Dermis microvascular lymphatic vessel endothelial cell (primary cell): ENCODE measurements at places on chromosomes 3 and 15. TPM values are rescaled to one million over a fixed set of nuclear protein-coding genes. Genes with fewer than 3 reads are reported as not detected.

DNA sequence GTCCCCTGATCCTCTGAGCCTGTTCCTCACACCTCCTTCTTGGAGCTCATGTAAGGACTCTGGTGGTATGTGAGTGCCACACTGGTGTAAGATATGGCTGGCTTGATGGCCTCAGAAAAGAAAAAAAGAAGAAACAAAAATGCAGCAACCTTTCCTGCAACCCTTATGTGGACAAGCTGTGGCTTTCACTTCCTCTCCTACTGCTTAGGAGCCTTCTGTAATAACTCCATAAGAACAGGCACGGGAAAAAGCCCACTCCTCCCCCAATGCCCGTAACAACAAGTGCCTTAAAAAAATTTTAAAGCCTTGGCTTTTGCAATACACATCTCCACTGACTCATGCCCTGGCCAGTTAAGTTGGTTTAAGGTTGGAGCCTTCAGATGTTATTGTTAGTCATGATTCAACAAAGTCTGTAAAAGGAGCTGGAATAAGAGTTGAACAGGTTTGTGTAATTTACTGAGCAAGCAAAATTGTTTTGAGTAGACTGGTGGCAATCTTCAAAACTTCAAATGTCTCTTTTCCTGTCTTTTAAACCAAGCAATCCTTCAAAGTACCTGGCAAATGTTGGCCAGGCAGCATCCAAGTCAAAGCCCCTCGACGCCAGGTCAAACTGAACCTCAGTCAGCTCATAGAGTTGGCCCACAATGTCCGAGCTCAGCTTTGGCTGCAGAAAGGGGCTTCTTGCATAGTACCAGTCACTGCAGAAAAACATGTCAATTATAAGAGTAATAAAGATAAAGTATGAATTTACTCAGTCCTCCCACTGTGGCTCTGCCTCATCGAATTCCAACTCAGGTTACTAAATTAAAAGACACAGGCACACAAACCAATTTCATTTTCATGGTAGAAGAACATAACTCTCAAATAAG, 22.9 kb downstream of the FYCO1 start:
- DNase-seq, result no peak

- no peak for DNase-seq
Measured at GRCh38 chr15:87032295-87032694, 952.6 kb downstream of the AGBL1 start.

- no peak for DNase-seq
Measured at GRCh38 chr15:34900748-34901147, 68.8 kb downstream of the AQR start.

GRCh38 chr3:154356009-154356408, 31.7 kb upstream of the DHX36 start:
- DNase-seq, result no peak

DNA sequence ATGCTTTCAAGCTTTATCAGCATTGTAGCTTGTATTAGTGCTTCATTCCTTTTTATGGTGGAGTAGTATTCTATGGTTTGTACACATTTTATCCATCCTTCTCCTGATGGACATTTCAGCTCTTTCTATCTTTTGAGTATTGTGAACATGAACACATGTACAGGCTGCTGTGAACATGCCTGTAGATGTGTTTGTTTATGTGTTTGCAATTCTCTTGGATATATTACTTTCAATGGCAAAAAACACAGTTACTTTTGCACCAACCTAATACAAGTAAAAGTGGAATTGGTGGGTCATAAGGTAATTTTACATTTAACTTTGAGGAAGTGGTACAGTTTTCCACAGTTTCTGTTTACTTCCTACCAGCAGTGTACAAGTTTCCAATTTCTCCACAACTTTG, 180.4 kb downstream of the FNDC3B start:
- DNase-seq, result no peak

DNA sequence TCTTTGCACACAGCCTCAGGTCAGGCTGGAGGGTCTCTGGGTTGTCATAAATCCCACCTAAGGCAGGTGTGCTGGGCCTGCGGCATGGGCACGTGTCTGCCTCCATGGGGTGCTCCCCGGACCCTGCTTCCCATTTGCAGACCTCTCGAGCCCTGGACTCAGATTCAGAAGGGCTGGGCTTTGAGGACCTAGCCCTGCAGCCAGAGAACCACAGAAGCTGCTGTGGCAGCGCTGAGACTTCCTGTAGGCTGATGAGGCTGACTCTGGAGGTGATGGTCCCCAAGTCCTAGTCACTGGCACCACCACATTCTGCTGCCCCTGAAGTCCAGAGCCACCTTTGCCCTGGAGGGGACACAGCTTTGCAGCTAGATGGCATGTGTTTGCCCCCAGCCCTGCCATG, 156.4 kb downstream of the LRRC28 start:
- DNase-seq, result no peak

DNA sequence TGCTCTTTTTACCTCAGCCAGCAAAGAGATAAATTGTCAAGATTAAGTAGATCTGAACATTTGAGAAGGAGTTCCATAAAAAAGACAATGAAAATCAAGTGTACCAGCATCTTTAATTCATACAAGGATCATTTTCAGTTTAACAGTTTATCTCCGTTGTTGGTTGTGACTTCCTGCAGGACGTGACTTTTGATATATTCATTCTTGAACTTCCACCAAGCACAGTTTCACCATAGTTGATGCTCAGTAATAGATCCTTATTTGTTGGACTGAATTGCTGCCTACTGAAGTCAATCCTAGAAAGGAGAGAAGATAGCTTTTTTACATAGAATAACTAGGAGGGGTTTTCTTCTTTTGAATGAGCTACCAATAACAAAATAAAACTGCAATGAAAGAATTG, 408.2 kb downstream of the LPP start:
- DNase-seq, result no peak

GRCh38 chr3:99764377-99764776, 53.3 kb upstream of the CMSS1 start:
- no peak for DNase-seq

- no peak for DNase-seq
Measured at GRCh38 chr3:113242096-113242581, 30.8 kb downstream of the BOC start.

- no peak for DNase-seq
Measured at GRCh38 chr3:94453864-94454263, 391.0 kb downstream of the NSUN3 start.

CAPN3 gene
- total RNA-seq, result 0.13 and 0.76 TPM in 2 replicates

DNAH12 gene
- under 0.01 TPM in 2 replicates for total RNA-seq

ZNF385D gene
- total RNA-seq, result 1.3 and 4.2 TPM in 2 replicates

XXYLT1 gene
- 19.0 and 26.9 TPM in 2 replicates for total RNA-seq

GHSR gene
- not detected in 2 replicates for total RNA-seq

ANKDD1A gene
- 6.0 and 11.8 TPM in 2 replicates for total RNA-seq

DLL4 gene
- 76.5 and 79.2 TPM in 2 replicates for total RNA-seq

ACSBG1 gene
- total RNA-seq, result not detected in 2 replicates

TNNC1 gene
- 0.13 TPM in 1 of 2 replicates, not detected in the other for total RNA-seq

CCDC191 gene
- total RNA-seq, result 0.77 and 1.1 TPM in 2 replicates

HIGD2B gene
- total RNA-seq, result not detected in 2 replicates

UBAP1L gene
- total RNA-seq, result 0.77 and 3.8 TPM in 2 replicates

SLC41A3 gene
- 56.0 and 211 TPM in 2 replicates for total RNA-seq
